ENCODE measurements at places on chromosomes 12 and 14.
A peak's percentile ranks its signal among the peaks of the same experiment; 100 is the strongest.

DNA sequence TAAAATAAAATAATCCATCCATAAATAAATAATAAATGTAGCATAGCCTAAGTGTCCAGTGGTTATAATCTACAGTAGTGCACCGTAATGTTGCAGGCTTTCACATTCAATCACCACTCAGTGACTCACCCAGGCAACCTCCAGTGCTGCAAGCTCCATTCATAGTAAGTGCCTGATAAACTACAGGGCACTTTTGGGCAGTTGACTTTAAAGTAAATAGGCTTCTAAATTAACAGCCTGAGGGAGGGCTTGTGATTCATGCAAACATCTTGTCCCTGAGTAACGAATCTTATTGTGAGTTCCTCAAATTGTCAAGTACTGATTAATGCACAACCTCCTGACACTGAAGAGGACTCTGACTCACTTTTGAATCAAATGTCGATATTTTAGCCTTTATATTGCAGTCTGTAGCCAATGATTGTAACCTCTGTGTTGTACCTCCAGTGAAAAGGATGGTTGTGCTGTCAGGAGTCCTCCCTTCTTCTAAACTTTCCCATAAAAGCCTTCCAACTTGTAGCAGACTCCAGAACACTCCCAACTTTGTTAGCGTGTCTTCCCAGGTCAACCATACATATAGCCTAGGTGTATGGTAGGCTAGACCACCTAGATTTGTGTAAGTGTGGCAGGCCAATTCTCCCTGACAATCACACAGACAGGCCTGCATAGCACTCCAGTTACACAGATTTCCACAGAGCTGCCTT is 55.0 kb upstream of the BICD1 start:
- DNase-seq: no peak

- DNase-seq: no peak
Observed at GRCh38 chr12:53563452-53564028, 56.3 kb upstream of the NPFF start.

DNA sequence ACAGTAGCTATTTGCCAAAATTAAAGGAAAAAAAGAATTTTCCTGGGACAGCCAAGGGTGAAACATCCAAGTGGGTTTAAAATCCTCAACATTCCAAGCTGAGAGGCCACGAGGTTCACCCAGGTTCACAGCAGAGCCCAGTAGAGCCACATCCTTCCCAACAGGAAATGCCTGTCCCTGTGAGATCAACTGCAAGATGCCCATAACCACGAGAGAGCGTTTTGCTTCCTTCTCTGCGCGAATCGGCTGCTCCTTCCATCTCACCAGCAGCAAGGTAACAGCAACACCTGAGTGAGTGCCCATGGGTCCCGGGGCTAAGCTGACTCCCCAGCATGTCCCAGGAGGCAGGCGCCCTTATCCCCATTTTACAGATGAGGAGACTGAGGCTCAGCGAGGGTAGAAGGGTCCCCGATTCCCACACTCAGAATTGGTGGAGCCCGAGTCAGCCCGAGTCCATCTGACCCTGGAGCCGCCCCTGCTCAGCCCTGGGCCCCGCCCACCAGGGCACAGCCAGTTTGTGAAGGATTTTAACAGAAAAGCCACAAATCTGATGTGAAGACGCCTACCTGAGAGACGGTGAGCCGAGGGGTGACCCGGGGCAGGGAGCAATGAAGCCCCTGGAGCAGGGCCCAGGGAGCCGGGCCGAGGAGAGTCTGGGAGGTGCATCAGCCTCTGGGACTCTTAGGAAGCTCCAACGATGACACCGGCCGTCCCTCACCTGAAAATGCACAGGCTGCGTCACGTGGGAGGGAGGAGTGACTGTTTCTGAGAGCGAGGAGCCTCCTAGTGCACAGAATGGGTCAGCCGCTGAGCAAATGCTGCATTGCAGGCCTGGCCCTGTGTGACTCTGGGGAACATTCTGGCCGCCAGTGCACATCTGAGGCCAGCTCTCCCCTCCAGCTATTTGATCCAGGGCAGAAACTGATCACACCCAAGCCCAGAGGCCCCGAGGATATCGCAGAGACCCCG is 236.9 kb upstream of the SFSWAP start:
- DNase-seq: no peak

DNA sequence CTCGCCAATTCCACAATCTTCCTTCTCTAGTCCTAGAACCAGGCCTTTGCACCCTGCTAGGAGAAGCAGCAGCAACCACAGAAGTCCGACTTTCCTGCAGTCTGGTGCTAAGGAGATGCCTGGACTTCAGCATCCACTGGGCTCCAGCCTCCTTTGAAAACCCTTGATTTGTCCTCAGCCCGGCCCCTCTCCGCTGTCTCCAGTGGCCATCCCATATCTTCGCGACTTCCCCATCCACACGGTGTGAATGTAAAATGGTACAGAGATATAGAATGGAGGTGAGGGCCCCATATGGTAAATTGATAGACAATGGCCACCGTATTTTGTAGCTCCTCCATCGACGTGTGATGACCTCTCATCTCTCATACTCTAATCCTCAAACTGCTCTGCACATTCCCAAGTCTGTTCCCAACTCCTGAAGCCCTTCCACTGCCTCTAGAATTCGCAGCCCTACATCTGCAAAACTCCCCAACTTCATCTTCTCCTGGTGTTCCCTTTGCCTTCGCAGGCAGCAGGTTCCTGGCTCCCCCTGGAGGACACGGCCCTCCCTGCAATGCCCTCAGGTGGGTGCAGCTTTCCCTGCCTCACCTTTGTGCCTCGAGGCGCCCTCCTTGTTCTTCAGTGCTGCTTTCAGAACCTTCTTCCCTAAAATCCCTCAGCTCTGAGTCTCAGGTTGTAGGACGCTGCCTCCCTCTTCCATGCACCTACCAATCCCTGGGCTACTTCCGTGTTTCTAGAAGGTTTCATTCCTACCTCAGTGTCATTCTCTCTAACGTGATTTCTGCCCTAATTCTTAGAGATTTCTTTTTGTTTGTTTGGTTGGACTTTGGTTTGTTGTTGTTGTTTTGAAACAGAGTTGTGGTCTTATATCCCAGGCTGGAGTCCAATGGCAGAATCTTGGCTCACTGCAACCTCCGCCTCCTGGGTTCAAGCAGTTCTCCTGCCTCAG is 36.7 kb downstream of the TMBIM6 start:
- peak; percentile 52 for DNase-seq

DNA sequence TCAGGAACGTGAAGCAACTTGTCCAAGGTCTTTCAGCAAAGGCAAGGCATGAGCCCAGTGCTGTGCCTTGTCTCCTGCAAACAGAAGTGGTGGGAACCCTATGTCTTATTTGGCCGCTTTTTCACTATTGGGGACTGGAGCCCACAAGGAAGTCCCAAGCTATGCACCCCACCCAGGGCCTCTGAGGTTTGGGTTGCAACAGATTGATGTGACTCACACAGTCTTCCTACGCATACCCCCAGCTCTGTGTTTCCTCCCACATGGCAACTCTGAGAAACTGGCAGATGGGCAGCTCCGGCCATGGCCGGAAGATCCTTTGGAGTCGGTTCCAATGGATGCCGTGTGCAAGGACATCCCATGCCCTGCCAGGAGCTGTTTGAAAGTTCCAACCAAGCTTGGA is 28.3 kb upstream of the CMKLR1 start:
- no peak for DNase-seq

DNA sequence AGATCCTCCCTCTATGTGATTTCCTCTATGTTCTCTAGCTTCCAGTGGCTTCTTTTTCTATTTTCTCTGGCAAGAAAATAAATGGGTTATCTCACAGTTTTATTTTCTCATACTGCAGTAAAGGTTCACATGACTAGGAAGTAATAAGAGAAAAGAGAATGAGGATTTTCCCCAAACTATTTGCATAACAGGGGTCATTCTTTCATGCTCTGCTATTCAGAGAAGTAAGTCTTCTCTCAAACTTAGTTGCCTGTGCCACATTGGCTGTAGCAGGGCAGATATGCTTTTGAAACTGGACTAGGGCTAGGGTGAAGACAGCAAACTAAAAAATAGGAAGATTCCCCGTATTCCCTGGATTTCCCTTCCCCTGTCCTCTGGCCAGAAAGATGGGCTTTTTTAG is 57.4 kb downstream of the ACSM4 start:
- DNase-seq: no peak

- no peak for DNase-seq
Observed at GRCh38 chr12:46267575-46267824, 1.3 kb downstream of the SLC38A1 start.

DNA sequence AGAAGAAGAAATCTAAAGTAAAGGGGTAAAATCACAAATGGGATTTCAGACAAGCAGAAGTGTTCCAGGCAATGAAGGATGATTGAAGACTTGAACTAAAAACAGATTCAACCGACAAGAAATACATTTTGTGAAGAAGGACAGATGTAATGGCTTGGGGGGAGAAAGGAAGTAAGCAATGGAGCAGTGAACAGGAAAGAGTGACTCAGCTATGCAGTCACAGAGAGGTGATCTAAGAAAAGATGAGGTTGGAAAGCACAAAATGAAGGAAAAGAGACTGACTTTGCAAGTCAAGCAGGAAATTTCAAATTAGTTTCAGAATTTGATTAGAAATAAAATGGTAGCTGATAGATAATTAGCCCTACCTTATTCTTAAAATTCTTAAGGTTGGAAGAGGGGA is 66.5 kb downstream of the PUS7L start:
- no peak for DNase-seq

GRCh38 chr12:71130521-71131069 is 27.2 kb downstream of the TSPAN8 start:
- DNase-seq: no peak

- DNase-seq: no peak
Observed at GRCh38 chr12:124143726-124144125, 151.2 kb upstream of the RFLNA start.

DNA sequence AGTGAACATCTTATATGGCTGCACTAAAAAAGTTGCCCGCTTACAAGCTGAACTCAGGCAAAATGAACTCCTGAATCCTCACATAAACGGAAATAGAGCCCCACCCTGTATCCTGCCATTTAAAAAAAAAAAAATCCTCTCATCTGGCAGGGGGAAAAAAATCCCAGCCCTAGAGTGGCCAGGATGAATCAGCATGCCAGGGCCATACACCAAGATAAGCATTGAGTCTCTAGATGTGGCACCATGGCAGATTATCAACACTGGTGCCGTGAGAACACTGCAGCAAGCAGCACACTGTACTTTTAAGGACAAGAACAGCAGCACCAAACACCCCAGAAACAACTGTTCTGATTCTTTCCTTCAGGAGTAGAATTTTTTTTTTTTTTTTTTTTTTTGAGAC is 65.5 kb downstream of the RASSF3 start:
- no peak for DNase-seq

- DNase-seq: no peak
Observed at GRCh38 chr14:75711105-75711795, 50.2 kb downstream of the TTLL5 start.

- DNase-seq: no peak
Observed at GRCh38 chr12:96980991-96981414, 73.9 kb downstream of the NEDD1 start.

DNA sequence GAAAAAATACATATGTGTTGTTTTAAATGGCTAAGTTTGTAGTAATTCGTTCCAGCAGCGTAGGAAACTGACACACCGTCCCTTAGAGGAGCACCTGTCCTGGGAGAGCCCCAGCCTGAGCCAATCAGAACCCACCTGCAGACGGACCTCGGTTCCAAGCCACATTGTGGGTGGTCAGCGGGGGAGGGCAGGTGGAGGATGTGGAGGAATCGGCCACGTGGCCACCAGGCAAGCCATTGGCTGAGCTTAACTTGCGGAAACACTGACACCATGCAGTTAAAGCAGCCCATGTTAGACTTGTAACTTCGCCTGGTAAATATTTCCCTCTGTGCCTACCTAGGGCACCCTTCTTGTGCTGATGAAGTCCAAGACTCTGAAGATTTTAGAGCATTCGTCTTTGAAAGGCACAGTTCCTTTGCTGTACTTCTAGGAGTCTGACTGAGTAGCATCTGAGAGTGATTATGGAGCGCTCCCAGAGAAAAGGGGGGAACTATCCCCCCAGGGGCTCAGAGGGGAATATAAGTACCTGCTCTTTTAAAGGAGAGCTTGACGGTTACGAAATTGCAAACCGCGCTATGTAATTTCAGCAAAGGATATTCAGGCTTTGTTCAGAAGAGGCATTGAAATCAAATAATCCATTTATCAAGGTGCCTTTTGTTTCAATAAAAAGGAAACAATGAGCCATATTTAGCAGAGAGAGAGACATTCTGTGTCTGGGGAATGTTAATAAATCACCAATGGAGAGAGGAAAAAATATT is 135.7 kb downstream of the TMEM132C start:
- no peak for DNase-seq

DNA sequence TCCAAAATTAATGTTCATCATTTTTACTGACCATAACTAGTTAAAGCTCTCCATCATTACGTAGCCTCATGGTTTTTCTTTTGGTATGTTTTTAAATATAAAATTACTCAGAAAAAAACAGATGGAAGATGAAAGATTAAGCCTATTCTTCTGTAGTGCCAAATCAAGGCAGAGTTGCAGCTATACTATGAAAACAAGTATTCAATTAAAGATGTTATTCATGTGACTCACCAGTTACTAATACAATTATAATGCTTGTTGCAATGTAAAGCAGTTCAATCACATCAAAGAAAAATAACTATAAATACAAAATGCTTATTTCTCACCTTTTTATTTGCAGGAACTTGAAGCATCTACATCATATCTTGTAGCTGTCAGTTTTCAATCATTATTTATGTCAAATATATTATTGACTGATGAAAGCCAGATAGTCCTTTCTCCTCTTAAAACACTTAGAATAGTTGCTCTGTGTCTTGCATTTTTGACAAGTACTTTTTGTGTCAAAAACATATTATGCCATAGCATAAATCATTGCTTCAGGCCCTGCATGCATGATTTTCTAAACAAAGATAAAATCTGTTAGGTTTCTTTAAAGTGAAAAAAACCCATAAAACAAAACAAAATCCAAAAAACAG is 36.0 kb upstream of the TRHDE start:
- no peak for DNase-seq

- no peak for DNase-seq
Observed at GRCh38 chr12:52037248-52037861, 13.9 kb upstream of the NR4A1 start.

DNA sequence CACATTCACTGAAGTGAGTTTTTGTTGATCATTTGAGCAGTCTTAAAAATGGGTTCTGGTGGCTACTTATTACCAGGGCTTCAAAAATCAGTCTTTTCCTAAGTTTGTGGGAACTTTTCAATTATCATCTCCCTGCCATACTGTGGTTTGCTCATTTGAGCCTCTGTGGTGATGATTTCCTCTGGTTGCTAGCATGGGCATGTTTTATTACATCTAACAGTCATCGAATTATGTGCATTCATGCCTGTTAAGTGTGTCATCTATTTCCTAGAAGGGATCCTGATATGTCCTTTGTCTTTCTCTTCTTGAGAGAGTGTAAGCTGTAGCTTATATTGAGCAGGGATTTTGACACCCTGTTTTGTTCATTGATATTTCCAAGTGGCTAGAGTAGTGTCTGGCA is 116.8 kb downstream of the WIF1 start:
- DNase-seq: no peak

GRCh38 chr14:61562321-61563161 is 132.8 kb upstream of the HIF1A start:
- DNase-seq: no peak

GRCh38 chr14:57171363-57171762 is 97.3 kb downstream of the EXOC5 start:
- DNase-seq: no peak
